ENCODE measurements at places on chromosomes 4 and X.

DNA sequence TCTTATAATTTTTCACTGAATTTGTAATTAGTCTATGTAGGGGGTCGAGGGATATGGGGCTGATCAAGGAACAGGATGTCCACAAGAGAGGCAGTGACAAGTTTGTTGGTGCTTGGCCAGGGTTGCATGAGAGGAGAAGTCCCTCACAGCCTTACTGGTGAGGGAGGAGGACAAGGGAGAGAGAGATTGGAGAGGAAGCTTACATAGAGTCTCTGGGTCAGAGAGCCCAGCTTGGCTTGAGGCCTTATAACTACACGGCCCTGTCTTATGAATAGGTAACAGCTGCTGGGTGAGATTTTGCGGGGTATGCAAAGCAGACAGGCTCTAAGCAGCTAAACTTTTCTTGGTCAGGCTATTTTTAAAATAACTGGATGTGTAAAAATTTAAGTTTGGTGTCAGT lies 37.9 kb upstream of the OTUD4 start:
- no peak for DNase-seq

DNA sequence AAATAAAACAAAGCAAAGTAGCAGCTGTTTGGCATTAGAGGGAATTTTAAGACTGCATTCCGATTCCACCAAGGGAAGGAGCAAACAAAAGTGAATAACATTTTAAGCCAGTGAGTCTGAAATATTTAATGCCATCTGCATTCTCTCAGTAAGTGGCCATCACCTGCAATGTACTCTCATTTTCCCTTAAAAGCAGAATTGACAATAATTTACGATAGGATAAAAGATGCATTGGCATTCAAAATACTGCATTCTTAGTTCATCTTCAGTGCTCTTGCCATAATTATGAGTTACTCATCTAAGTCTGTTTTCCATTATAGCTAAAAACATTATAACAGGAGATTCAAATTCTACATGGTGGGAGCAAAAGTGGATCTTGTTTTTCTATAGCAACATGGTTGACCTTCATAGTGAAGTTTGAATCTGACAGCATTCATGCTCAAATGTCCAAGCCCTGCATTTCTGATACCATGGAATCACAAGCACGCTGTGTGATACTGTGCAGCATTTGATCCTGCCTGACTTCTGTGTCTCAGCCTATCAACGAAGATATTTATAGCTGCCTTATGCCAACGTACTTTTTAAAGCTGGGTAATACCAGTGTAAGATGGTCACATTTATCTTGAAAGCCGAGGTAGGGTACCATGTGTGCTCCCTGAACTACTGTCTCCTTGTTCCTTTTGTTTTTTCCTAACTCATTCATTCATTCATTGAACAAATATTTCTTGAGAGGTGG lies 355.3 kb upstream of the IGFBP7 start:
- no peak for DNase-seq

DNA sequence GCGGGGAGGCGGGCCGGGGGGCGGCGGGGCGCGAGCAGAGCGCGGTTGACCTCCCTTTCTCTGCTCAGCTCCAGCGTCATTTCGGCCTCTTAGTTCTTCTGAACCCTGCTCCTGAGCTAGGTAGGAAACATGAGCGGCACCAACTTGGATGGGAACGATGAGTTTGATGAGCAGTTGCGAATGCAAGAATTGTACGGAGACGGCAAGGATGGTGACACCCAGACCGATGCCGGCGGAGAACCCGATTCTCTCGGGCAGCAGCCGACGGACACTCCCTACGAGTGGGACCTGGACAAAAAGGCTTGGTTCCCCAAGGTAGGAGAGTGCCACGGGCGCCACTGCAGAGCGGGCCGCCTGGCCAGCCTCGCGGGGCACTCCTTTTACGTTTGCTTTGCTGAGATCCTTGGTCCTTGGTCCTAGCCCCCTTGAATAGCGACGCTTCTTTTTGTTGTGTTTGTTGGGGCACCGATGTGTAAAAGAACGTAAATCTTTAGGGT lies at the start of gene HTATSF1:
Gene HTATSF1, plus strand, starts transcription at position 37 of the 497 bp plus-strand sequence. Its CDS starts 93 bp downstream, at position 130.
- DNase-seq: no peak

- DNase-seq: no peak
These were observed 392.8 kb upstream of the NR3C2 start for GRCh38 chr4:148834804-148835631.

All from stimulated activated naive CD4-positive, alpha-beta T cell (primary cell).